ENCODE measurements at places on chromosomes 2 and 18.

- peak; percentile 92 for DNase-seq
These were observed 27.0 kb upstream of the MGAT4A start for GRCh38 chr2:98757904-98758421.

DNA sequence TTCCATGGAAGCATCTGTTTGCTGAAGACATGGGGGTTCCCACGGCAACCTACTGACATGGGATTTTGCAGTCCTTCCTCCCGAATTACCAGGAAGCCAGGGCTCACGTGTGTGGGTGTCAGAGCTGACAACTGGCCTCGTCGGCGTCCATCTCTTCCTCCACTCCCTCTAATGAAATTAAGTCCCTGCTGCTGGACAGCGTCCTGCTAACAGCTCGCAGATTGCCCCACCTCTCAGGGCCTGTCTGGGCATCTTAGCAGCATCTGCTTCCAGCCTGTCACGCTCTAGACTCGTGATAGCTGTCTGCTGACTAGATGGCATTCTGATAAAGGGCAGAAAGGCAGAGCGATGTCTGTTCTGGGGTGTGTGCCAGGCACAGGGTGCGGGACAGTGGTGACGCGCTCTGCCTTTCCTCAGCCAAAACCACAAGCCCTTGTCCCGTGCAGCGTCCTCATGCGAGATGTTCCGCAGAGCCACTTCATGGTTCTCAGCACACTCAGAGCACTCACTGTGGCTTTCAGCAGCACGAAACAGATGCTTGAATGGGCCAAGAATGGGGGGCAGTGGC lies 161.1 kb downstream of the ARL4C start:
- DNase-seq: peak; percentile 95

GRCh38 chr2:66084948-66085590 lies 349.9 kb upstream of the MEIS1 start:
- DNase-seq: no peak

- no peak for DNase-seq
These were observed 1834.7 kb upstream of the PIK3C3 start for GRCh38 chr18:40120356-40120755.

- no peak for DNase-seq
These were observed 38.9 kb downstream of the HS6ST1 start for GRCh38 chr2:128279786-128280157.

GRCh38 chr18:48278081-48278480 lies 131.1 kb downstream of the ZBTB7C start:
- no peak for DNase-seq

DNA sequence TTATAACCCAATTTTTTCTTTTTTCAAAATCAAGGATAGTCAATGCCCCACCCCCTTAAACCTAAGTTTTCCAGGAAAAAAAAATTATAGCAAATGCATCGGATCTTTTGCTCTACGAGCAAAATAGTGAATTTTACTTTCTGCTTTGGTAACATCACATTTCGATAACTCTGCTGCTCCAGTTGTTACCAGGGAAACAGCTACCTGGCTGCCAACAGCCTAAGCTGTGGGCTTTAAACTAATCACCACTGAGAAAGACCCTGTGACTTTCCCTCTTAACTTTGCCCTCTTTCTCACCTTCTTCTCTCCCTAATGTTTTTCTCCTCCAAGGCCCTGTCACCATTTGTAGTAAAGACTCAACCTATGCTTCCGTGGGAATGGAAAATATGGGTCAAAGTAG lies 145.5 kb downstream of the ABCA12 start:
- no peak for DNase-seq

DNA sequence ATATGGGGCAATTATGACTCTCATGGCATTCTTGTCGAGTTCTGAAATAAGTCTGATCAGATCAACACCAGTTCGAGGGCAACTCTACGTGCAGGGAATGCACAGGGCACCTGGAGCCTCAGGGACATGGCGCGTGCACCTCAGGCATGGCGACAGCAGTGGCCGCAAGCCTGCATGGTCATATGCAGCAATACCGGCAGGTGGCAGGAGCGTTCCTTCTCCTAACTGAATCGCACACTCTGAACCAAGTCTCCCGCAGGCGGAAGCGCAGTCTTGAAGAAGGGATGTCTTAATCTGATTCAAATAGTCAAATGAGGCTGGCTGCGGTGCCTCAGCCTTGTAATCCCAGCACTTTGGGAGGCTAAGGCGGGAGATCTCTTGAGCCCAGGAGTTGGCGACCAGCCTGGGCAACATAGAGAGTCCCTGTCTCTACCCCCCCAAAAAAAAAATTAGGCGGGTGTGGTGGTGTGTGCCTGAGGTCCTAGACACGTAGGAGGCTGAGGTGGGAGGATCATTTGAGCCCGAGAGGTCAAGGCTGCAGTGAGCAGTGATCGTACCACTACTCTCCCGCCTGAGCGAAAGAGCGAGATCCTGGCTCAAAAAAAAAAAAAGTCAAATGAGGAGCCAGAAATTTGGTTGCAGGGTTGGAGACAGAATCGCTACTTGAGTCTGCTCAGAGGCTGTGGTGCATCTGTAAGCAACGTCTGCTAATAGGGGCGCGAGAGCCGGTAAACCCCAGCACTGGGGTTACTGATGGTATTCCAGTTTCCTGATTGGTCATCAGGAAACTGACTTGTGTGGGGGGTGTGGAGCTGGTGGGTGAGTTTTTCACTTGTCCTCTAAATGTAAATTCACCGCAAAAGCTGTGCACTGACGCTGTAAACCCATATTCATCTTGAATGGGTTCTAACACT lies 28.8 kb downstream of the FHL2 start:
- DNase-seq: peak; percentile 85

GRCh38 chr2:158049129-158049855 lies 52.4 kb upstream of the UPP2 start:
- DNase-seq: no peak
